ENCODE measurements at places on chromosomes 7 and 10.

- H3K27me3 ChIP-seq = no peaks in the 10 kb centered on the region
- no peak overlapping the region for H3K4me3 ChIP-seq
- no peak for DNase-seq
- no peak overlapping the region for H3K27ac ChIP-seq
- H3K36me3 ChIP-seq = no peaks in the 10 kb centered on the region
Observed at GRCh38 chr10:44334621-44335184, 50.2 kb downstream of the CXCL12 start.

DNA sequence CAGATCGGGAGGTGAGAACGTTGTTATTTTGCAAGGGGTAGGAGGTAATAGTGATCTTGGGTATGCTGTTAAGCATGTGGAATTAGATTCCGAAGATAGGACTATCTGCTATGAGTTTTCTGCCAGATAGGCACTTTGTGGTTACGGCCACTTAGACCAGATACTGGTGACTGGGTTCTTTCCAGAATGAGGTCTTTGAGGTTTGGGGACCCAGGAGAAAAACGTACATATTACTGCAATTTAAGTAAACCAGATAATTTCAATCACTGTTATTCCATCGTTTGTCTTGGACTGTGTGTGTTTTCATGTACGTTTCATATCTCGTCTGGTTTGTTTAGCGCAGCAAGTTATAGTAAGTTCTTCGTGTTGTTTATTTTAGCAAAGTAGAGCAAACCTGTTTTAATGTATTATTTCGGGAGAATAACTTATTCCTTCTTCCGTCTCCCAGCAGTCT, 312 bp downstream of the ARL4A start:
- no peaks in the 10 kb centered on the region for H3K27me3 ChIP-seq
- peaks cover 29% of the 10 kb centered on the region for H3K4me1 ChIP-seq
- no peak for DNase-seq
- H3K36me3 ChIP-seq = no peaks in the 10 kb centered on the region
- no peak overlapping the region for H3K27ac ChIP-seq

DNA sequence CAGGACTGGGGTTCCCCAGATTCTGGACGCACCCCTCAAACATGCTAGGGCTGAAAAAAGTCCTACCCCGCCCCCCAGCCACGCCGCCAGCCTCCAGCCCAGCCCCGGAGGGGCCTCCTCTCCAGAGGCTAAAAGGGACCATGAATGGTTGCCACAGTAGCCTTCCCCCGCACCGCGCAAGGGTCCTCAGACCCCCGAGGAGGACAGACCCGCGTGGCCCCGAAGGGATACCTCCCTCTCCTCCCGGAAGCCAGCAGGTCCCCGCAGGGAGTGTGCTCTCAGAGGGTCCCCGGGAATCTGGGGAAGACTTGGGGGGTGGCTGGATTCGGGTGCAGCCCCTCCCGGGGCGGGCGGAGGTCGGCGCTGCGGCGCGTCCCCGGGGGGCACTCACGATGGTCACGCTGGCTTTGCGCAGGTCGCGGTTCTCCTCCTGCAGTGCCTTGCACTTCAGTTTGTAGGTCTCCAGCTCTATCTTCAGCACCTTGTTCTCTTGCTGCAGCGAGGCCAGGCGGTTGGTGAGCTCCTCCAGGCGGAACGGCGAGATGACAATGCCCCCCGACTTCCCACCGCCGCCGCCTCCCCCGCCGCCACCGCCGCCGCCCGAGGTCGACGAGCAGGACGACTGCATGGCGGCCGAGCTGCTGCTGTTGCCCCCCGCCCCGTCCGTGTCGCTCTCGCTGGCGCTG, 482 bp downstream of the CCDC6 start:
- H3K27ac ChIP-seq = no peak overlapping the region
- peak overlapping the region; percentile 77 for H3K4me3 ChIP-seq
- peaks cover 28% of the 10 kb centered on the region for H3K4me1 ChIP-seq
- no peaks in the 10 kb centered on the region for H3K27me3 ChIP-seq
- no peaks in the 10 kb centered on the region for H3K36me3 ChIP-seq

- no peak overlapping the region for H3K27ac ChIP-seq
- H3K36me3 ChIP-seq = no peaks in the 10 kb centered on the region
- peaks cover 15% of the 10 kb centered on the region for H3K4me1 ChIP-seq
- H3K4me3 ChIP-seq = no peak overlapping the region
- DNase-seq = no peak
Observed at GRCh38 chr7:71637578-71637977, 505.6 kb downstream of the GALNT17 start.

DNA sequence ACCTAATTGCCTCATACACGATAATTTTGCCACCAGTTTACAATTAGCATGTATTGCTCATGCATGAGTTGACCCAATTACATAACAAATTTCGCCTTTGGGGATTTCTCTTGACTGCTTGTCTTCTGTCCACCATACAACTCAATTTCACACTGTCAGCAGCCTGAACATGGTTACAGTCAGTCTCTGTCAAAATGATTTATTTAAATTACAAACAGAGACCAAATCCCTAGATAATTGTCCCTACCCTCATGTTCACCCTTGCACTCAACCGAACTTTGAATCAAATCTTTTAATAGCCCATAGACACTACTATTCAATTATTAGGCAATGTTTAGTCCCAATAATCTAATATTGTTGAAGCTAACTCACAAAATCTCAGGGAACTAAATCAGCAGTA, 59.7 kb upstream of the NEBL start:
- no peaks in the 10 kb centered on the region for H3K4me1 ChIP-seq
- 0 out of 2 replicates have a peak, but pooled peaks cover 6% of the 10 kb centered on the region for H3K36me3 ChIP-seq
- DNase-seq = no peak
- no peaks in the 10 kb centered on the region for H3K27me3 ChIP-seq
- H3K27ac ChIP-seq = no peak overlapping the region

GRCh38 chr10:114629083-114629823, 28.8 kb downstream of the ABLIM1 start:
- H3K4me3 ChIP-seq = no peak overlapping the region
- DNase-seq = no peak
- H3K27me3 ChIP-seq = peaks cover 33% of the 10 kb centered on the region
- H3K36me3 ChIP-seq = no peaks in the 10 kb centered on the region

DNA sequence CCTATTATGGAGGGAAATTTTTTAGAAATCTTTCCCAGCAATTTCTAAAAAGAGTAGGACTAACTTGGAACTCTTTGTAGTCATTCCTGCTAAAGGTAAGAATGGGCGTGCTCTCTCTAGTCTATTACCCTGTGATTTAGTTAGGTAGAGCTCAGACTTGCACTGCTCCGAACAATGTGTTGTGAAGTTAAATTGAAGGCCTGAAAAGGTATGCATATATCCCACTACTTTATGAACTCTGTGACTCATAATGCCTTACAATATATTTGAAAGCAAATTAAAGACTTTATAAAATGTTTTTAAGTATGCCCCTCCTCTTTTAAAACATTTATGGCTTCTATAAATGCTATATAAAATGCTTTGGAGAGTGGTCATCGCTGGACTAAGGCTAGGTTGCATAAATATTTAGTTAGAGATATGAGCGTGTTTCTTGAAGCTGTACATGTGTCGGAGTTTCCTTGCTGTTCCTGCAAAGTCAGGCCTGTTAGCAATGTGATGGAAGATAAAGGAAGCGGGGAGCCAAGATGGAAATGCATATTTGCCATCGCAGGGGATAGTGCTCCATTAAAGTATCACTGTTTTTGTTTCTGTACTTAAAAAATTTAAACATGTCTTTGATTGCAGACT, 761.4 kb downstream of the LRMDA start:
- no peaks in the 10 kb centered on the region for H3K36me3 ChIP-seq
- peaks cover 28% of the 10 kb centered on the region for H3K4me1 ChIP-seq
- H3K27me3 ChIP-seq = no peaks in the 10 kb centered on the region
- H3K27ac ChIP-seq = no peak overlapping the region
- no peak for DNase-seq

DNA sequence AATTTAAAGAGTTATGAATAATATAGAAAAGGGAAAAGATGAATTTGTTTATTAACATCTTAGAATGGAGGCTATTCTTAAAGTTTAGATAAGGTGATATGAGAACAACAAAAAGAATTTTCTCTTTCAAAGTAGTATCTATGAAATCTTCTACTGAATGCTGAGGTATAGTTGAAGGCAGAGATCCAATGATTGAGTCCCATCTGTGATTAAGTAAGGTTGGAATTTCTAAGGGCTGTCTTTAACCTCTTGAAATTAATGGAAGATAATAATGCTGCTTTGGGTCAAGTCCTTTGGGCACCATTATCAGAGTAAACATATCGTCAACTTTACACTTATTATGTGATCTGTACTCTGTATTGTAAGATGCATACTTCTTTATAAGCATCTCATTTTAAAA, 307.9 kb downstream of the PRKG1 start:
- H3K4me3 ChIP-seq = no peak overlapping the region
- H3K36me3 ChIP-seq = no peaks in the 10 kb centered on the region
- peaks cover 10% of the 10 kb centered on the region for H3K4me1 ChIP-seq
- DNase-seq = no peak
- no peak overlapping the region for H3K27ac ChIP-seq

- no peak overlapping the region for H3K27ac ChIP-seq
- H3K4me3 ChIP-seq = no peak overlapping the region
- no peaks in the 10 kb centered on the region for H3K36me3 ChIP-seq
- DNase-seq = no peak
- no peaks in the 10 kb centered on the region for H3K27me3 ChIP-seq
Observed at GRCh38 chr10:30680908-30681307, 51.4 kb upstream of the LYZL2 start.

- peak; percentile 88 for DNase-seq
- H3K4me1 ChIP-seq = 0 out of 2 replicates have a peak, but pooled peaks cover 6% of the 10 kb centered on the region
- H3K4me3 ChIP-seq = no peak overlapping the region
- peak overlapping the region; percentile 88 for H3K27ac ChIP-seq
- no peaks in the 10 kb centered on the region for H3K27me3 ChIP-seq
Observed at GRCh38 chr7:42876182-42877068, 35.4 kb downstream of the C7orf25 start.

- H3K27ac ChIP-seq = no peak overlapping the region
- H3K27me3 ChIP-seq = no peaks in the 10 kb centered on the region
- H3K36me3 ChIP-seq = no peaks in the 10 kb centered on the region
- H3K4me1 ChIP-seq = peaks cover 24% of the 10 kb centered on the region
- no peak for DNase-seq
Observed at GRCh38 chr10:63237396-63237795, 104.3 kb downstream of the NRBF2 start.

GRCh38 chr10:85623758-85624157, 742.8 kb downstream of the GRID1 start:
- no peaks in the 10 kb centered on the region for H3K36me3 ChIP-seq
- no peaks in the 10 kb centered on the region for H3K4me1 ChIP-seq
- no peak overlapping the region for H3K27ac ChIP-seq

DNA sequence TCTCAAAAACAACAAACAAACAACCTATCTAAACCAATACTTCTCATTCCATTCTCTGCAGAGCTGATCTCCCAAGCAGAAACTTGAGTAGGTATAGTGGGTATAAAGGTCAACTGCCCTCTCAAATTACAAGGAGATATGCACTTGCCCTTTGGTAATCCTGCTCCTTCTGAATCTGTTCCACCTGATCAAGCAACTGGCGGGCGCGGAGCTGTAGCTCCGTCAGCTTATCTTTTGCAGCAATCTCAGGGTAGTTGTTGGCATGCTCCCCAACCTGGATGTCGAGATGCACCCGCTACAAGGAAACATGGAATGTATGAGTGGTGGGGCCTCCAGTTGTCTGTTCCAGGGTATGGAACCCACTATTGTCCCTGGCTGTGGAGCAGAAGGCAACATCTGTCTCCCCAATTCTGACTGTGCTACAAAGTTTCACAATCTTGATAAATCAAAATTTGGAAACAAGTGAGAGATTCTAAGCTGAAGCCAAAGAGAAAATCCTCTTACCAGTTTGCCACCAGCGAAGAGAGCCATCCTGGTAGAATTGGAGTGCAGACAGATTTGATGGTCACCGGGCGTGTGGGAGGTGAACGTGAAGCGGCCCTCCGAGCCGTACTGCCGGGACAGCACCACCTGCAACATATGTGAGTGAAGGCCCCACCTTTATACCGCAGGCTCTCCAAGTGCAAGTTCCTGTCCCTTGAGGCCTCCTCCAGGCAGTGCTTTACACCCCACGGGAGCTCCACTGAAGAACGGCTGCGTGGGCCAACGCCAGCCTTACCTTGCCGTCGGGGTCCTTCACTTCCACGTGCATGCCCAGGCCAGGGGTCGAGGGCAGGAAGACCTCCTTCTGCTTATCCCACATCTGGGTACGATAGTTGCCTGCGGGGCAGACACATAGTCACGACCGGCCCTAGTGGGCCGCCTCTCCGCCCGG, 819 bp downstream of the TMED4 start:
- H3K4me1 ChIP-seq = peaks cover 6% of the 10 kb centered on the region
- DNase-seq = peak; percentile 25
- H3K36me3 ChIP-seq = peaks cover 20% of the 10 kb centered on the region
- no peaks in the 10 kb centered on the region for H3K27me3 ChIP-seq
- H3K27ac ChIP-seq = no peak overlapping the region

GRCh38 chr7:116197360-116197759, 13.0 kb upstream of the TES start:
- H3K36me3 ChIP-seq = no peaks in the 10 kb centered on the region
- no peak overlapping the region for H3K27ac ChIP-seq
- no peaks in the 10 kb centered on the region for H3K4me1 ChIP-seq
- H3K27me3 ChIP-seq = no peaks in the 10 kb centered on the region
- no peak overlapping the region for H3K4me3 ChIP-seq

- no peak for DNase-seq
- H3K27ac ChIP-seq = no peak overlapping the region
- no peaks in the 10 kb centered on the region for H3K36me3 ChIP-seq
- H3K4me3 ChIP-seq = no peak overlapping the region
- no peaks in the 10 kb centered on the region for H3K27me3 ChIP-seq
- no peaks in the 10 kb centered on the region for H3K4me1 ChIP-seq
Observed at GRCh38 chr10:128614802-128615553, 488.8 kb upstream of the MKI67 start.

- peaks cover 10% of the 10 kb centered on the region for H3K4me1 ChIP-seq
- DNase-seq = no peak
- no peak overlapping the region for H3K4me3 ChIP-seq
- no peaks in the 10 kb centered on the region for H3K36me3 ChIP-seq
- no peak overlapping the region for H3K27ac ChIP-seq
Observed at GRCh38 chr7:8931906-8932646, 498.7 kb downstream of the NXPH1 start.

DNA sequence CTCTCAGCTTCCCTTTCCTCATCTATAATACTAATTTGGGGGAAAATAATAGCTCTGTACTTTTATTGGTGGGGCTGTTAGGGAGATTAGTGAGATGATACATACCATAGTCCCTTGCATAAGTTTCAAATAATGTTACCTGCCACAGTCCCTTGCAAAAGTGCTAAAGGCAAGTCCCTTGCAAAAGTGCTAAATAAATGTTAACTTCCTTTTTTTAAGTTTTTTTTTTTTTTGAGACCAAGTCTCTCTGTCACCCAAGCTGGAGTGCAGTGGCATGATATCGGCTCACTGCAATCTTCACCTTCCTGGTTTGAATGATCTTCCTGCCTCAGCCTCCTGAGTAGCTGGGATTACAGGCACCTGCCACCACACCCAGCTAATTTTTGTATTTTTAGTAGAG, 43.4 kb upstream of the SRGN start:
- no peaks in the 10 kb centered on the region for H3K36me3 ChIP-seq
- no peaks in the 10 kb centered on the region for H3K27me3 ChIP-seq
- H3K4me3 ChIP-seq = no peak overlapping the region
- DNase-seq = no peak

Measured in GM23338 (cell line).